Bronchial epithelial cell (primary cell): ENCODE measurements at places on chromosomes 16 and 17. TPM values are rescaled to one million over a fixed set of nuclear protein-coding genes. Genes with fewer than 3 reads are reported as not detected.

DNA sequence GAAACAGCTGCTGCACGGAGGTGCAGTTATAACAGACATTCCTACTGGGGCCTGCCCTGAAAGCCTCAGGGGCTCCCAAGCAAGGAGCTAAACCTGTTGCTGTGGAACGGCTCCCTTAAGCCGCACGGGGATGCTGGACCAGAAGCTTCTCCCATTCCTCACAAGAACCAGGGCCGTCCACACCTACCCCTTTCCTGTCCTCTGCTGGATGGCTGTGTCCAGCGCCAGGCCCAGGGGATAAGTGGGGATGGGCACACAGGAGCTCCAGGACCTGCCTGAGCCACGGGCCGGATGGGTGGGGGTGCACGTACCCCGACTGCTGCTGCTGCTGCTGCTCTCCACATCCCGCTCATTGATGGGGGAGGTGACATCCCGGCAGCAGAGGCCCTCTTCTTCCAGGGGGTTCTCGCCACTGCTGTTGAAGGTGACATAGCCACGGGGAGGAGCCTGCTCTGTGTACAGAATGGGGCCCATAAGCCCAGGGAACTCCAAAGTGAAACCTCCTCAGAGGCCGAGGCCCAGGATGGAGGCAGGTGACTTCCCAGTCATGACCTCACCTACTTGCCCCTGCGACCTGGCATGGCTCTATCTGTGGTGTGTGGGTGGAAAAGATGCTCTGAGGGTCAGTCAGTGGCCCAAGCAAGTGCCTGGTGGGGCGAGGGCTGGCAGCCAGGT, 8.6 kb downstream of the NUDT16L1 start:
- DNase-seq = no peak

GRCh38 chr16:75000481-75001081, 1.8 kb downstream of the ZNRF1 start:
- no peak for DNase-seq

GRCh38 chr17:80229011-80229410, 8.8 kb downstream of the SLC26A11 start:
- peak; percentile 8 for DNase-seq

GRCh38 chr16:19431636-19432340, 14.1 kb downstream of the TMC5 start:
- peak; percentile 86 for DNase-seq

GRCh38 chr16:65716737-65717700, 595.2 kb upstream of the CDH11 start:
- DNase-seq = no peak

- DNase-seq = peak; percentile 83
Measured at GRCh38 chr16:83952940-83953795, at the start of gene OSGIN1. TSS of gene OSGIN1 (plus strand) at chr16:83953240. CDS start at chr16:83957672, 4,432 bp downstream.

- peak; percentile 52 for DNase-seq
Measured at GRCh38 chr16:71460236-71460635, 1.8 kb downstream of the ZNF23 start.

DNA sequence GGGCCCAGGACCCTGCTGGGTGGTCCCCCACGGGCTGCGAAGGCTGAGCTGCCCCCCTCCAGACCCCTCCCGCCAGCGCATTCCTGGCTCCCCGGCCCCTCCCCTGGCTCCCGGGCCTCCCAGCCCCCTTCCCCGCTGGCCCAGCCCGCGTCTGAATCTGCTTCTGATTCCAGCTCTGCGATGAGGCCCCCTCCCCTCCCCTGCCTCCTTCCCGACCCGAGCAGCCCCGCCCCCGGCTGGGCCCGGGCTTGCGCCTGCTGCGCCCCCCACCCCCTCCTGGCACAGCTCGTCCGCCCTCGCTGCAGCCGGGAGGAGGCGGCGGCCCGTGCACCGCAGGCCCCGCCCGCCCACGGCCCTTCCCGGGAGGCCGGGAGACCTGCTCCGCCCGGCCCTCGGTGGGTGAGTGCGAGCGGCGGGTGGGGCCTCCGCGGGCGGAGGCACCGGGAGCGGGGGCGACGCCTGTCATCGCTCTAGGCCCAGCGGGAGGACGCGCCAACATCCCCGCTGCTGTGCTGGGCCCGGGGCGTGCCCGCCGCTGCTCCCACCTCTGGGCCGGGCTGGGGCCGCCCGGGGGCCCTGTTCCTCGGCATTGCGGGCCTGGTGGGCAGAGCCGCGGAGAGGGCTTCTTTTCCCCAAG, at the start of gene NTN3:
Gene NTN3, plus strand, starts transcription at position 282 of the 637 bp plus-strand sequence. CDS start 405 bp downstream, outside the sequence.
- no peak for DNase-seq

DNA sequence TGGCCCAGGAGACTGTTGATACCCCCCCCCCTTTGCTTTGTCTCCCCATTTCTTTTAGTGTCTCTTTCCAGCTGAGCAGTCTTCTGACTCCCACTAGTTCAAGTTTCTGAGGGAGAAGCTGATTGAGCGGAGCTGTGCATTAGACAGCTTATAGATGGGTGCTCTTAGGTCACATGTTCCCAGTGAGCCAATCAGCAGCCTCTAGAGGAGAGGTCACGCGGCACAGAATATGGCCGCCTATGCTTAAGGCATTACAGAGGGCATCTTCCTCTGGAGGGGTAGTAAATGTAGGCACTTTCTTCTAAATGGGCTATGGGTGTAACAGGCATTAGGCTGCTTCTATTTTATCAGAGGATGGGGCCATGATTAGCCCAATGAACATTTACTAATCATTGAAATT, 131.6 kb downstream of the CDH13 start:
- no peak for DNase-seq

- DNase-seq = peak; percentile 35
Measured at GRCh38 chr16:54957403-54958166, 26.9 kb downstream of the IRX5 start.

DNA sequence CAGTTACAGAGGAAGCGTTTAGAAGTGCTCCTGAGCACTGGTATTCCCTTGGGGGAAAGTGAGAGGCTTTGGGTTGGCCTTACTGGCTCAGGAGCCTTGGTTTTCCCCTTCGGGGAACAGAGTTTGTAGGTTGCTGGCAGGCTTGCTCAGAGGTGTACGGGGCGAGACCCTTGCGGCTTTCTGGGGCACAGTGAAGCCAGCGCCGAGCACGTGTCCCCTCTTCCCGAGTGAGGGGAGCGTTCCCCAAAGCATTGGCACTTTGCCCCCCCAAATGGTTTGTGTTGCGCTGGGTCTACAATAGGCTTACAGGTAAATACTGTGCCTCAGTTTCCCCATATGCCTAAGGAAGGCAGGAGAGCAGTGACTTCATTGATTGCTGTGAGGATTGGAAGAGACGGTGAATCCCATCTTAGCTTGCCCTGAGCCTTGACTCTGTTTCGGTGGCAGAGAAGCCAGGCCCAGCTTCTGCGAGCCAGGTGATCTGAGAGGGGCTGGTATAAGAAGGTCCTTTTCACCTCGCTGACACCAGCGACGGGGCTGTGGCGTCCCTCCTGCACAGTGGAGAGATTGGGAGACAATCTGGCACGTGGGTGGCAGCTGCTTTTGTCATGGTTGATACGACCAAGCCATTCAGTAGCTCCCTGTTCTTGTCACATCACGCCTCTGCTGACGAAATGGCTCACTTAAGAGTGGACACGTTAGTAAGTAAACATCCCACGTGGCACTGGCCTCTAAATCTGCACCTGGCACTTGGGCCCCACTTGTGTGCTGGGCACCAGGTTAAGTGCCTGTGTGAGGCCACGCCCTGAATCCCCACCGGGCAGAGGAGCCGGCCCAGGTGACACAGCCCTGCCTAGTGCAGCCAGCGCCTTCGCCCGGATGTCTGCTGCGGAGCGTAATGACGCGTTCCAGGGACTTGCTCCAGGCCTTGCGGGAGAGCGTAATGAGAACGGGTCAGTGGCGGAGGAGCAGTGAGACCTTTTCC, 55.0 kb downstream of the MEAK7 start:
- DNase-seq = no peak

DNA sequence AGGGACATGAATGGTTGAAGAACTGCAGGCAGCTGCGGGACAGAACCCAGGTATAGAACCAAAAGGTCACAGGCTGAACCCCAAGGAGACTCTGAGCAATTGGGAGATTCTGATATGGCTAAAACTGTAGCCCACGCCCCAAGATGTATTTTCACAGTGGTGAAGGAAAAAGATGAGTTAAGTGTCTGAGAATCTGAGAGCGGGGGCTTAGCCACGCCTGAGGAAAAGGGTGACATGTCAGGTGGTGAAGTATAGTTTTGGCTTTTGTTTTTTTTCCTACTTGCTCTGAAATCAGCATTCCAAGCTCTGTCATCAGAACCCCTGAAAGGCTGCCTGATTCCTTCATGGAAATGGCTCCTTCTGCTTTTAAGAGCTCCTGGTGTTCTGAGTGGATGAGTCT, 73.3 kb downstream of the AKAP1 start:
- DNase-seq = peak; percentile 5

- DNase-seq = no peak
Measured at GRCh38 chr17:50465635-50466034, 3.0 kb downstream of the CHAD start.

- DNase-seq = peak; percentile 63
Measured at GRCh38 chr17:559551-560431, 154.8 kb downstream of the VPS53 start.

DNA sequence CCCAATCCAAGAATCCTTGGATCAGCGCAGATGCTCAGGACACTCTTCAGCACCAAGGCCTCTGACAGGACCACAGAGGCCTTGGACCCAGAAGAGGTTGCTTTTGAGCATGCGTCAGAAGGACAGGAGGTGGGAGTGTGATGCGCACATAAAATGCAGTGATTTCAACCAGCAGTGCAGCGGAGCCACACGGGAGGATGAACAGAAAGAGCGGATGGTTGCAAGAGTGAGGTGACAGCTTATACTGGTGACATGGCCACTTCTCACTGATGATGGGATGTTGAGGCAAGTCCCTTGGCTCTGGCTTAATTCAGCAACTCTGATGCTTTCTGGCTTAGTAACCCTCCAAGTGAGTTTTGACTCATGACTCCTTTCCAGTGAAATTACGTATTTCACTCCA, 25.2 kb upstream of the ERN1 start:
- no peak for DNase-seq

DNA sequence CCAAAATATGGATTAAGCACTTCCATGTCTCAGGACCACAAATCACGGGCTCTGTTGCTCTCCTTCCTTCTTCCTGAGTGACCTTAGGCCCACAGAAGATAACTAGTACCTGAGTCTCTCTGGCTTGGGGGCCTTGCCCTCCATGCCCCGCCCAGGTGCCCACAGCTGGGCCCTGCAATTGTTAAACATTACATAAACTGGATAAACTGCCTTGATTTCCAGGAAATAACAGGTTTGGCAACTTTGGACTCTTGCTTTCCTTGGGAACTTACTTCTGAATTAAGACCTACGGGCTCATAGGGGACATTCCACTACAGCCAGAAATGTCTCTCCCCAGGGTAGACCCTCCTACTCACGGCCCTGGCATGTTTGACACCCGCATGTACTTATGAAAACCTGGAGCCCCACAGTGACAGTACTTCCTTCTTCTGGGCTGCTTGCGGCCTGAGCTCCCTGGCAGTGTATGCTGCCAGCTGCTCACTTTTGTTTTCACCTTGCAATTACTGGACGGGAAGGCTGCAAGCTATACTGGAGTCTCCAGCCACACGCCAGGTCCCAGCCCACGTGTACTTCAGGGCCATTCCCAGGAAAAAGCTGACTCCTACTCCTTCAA, 2.3 kb upstream of the UBALD2 start:
- DNase-seq = peak; percentile 63

GRCh38 chr16:4693956-4694641, 737 bp downstream of the NUDT16L1 start:
- DNase-seq = no peak

DNA sequence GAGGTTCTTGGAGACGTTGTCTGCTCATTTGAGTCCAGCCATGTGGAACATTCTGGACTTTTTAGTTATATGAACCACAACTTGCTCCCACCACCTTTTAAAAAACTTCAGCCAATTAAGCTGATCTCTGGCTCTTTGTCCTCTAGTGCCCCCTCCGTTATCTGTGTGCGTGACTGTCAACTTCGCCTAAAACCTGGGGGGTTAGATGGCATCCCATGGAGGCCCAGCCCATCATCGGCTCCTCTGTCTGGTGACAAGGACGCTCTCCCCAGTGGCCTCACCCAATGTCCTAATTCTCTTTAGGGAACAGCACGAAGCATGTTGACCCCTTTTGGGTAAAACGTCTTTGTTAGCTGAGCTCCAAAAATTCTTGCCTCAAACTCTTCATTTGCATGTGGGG, 341.0 kb upstream of the TNRC6C start:
- no peak for DNase-seq

DNA sequence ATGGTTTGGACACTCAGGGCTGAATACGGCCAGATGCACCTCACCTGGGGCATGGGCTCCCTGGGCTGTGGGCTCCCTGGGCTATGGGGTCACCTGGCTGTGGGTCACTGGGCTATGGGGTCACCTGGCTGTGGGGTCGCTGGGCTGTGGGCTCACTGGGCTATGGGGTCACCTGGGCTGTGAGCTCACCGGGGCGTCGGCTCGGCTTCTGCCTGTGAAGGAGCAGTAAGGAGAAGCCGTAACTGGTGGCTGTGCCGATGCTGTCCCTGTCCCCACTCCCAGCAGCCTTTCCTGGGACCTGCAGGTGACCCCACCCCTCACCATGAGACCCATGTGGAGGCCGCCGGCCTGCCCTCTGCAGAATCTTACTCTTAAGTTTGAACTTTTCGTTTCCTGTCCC, 1.9 kb upstream of the PERCC1 start:
- no peak for DNase-seq

- no peak for DNase-seq
Measured at GRCh38 chr16:56350491-56351405, 74.6 kb downstream of the AMFR start.

DNA sequence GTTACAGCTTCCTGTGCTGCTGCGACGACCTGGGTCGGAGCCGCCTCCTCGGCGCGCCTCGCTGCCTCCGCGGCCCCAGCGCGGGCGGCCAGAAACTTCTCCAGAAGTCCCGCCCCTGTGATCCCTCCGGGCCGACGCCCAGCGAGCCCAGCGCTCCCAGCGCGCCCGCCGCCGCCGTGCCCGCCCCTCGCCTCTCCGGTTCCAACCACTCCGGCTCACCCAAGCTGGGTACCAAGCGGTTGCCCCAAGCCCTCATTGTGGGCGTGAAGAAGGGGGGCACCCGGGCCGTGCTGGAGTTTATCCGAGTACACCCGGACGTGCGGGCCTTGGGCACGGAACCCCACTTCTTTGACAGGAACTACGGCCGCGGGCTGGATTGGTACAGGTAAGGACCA, 746 bp downstream of the HS3ST2 start:
- DNase-seq = peak; percentile 32

GRCh38 chr17:7042501-7043181, 1.3 kb downstream of the SLC16A11 start:
- no peak for DNase-seq

- no peak for DNase-seq
Measured at GRCh38 chr17:68277807-68278206, 13.1 kb downstream of the SLC16A6 start.

GRCh38 chr16:87918338-87918737, 18.0 kb downstream of the CA5A start:
- no peak for DNase-seq

TBC1D3H gene
- total RNA-seq = not detected in 2 replicates

DNASE1 gene
- 6.8 and 12.3 TPM in 2 replicates for total RNA-seq

CCL15 gene
- not detected in 2 replicates for total RNA-seq

PIPOX gene
- total RNA-seq = 0.26 and 1.4 TPM in 2 replicates

ARL5C gene
- total RNA-seq = not detected in 2 replicates

ARHGDIG gene
- total RNA-seq = 0.51 TPM in 1 of 2 replicates, not detected in the other

NUPR1 gene
- 65.3 and 163 TPM in 2 replicates for total RNA-seq

KRT33B gene
- total RNA-seq = 0.79 and 1.7 TPM in 2 replicates

HSF4 gene
- total RNA-seq = 3.7 and 8.1 TPM in 2 replicates

CSH2 gene
- total RNA-seq = not detected in 2 replicates

CCL11 gene
- not detected in 2 replicates for total RNA-seq

GLP2R gene
- total RNA-seq = under 0.01 TPM in 1 of 2 replicates, not detected in the other

HOXB2 gene
- total RNA-seq = not detected in 2 replicates

HSPB9 gene
- not detected in 2 replicates for total RNA-seq

MT1X gene
- total RNA-seq = 212 and 261 TPM in 2 replicates

MMP28 gene
- 18.7 and 42.6 TPM in 2 replicates for total RNA-seq

TERB1 gene
- total RNA-seq = 0.26 TPM in 2 replicates
